ENCODE measurements at places on chromosomes 3 and 15.
A peak's percentile ranks its signal among the peaks of the same experiment; 100 is the strongest.

DNA sequence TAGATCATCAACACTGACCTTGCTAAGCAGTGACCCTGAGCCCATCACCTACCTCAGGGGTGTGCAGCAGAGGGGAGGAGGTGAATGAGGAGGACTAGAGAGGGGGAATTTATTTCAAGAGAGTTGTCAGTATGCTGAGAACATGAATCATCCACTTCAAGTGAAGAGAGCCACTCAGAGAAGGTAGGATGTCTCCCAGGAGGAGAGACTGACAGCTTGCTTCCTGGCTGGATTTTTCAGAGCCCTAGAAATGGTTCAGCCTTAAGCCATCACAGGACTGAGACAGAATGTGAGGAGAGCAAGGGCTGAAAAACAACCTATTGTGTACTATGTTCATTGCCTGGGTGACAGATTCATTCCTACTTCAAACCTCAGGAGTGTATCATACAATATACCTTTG lies 34.8 kb downstream of the CCNL1 start:
- H3K36me3 ChIP-seq = no peaks in the 10 kb centered on the region
- peak overlapping the region; percentile 71 for H3K27ac ChIP-seq
- no peaks in the 10 kb centered on the region for H3K27me3 ChIP-seq
- H3K4me3 ChIP-seq = no peak overlapping the region
- no peak for ATAC-seq
- peaks cover 36% of the 10 kb centered on the region for H3K4me1 ChIP-seq

- H3K27ac ChIP-seq = no peak overlapping the region
- no peaks in the 10 kb centered on the region for H3K36me3 ChIP-seq
- H3K4me1 ChIP-seq = no peaks in the 10 kb centered on the region
These were observed 860.5 kb downstream of the DIPK2A start for GRCh38 chr3:144831955-144832716.

- no peak overlapping the region for H3K27ac ChIP-seq
- H3K4me3 ChIP-seq = no peak overlapping the region
These were observed 128.4 kb upstream of the TMC3 start for GRCh38 chr15:81502439-81502838.

GRCh38 chr3:15217011-15217671 lies 11.1 kb downstream of the CAPN7 start:
- peaks cover 96% of the 10 kb centered on the region for H3K36me3 ChIP-seq
- no peak for ATAC-seq
- H3K4me3 ChIP-seq = no peak overlapping the region
- peaks cover 4% of the 10 kb centered on the region for H3K4me1 ChIP-seq
- no peak overlapping the region for H3K27ac ChIP-seq
- no peaks in the 10 kb centered on the region for H3K27me3 ChIP-seq

DNA sequence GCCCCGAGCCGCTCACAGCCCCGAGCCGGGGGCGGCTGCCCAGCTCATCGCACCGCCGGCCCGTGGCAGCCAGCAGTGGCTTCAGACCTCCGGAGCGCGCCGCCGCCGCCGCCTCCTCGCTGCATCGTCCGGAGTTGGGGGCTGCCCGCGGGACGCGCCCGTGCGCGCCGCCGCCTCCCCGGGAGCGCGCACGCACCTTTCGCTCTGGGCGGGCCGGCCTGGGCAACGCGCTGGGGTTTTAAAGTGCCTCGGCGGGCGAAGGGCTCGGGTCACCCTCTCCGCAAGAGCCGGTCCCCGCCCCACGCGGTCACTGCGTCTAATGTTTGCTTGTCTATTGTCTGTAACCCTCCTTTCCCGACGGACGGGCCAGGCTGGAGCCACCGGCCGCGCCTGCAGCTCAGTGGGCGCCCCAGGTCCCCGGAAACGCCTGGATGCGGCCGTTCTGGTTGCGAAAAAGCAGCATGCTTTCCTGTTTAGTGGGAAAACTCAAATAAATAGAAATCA lies at the start of gene RYK:
Gene RYK, minus strand, starts transcription at position 143 of the 504 bp plus-strand sequence. CDS start 205 bp downstream, outside the sequence.
- H3K4me1 ChIP-seq = peaks cover 22% of the 10 kb centered on the region
- H3K4me3 ChIP-seq = peak within 1 kb of the TSS; percentile 87
- no peaks in the 10 kb centered on the region for H3K36me3 ChIP-seq
- ATAC-seq = peak; percentile 81
- H3K27ac ChIP-seq = peak within 1 kb of the TSS; percentile 84
- peaks cover 3% of the 10 kb centered on the region for H3K27me3 ChIP-seq

- H3K27ac ChIP-seq = no peak overlapping the region
- H3K27me3 ChIP-seq = no peaks in the 10 kb centered on the region
- no peak for ATAC-seq
- H3K36me3 ChIP-seq = no peaks in the 10 kb centered on the region
- H3K4me1 ChIP-seq = no peaks in the 10 kb centered on the region
These were observed 154.1 kb upstream of the GPR149 start for GRCh38 chr3:154584041-154584440.

GRCh38 chr3:191263365-191263764 lies 64.3 kb downstream of the OSTN start:
- no peak for ATAC-seq
- no peak overlapping the region for H3K27ac ChIP-seq
- no peak overlapping the region for H3K4me3 ChIP-seq
- no peaks in the 10 kb centered on the region for H3K4me1 ChIP-seq

GRCh38 chr15:67632261-67632660 lies 89.8 kb downstream of the MAP2K5 start:
- no peak overlapping the region for H3K4me3 ChIP-seq
- H3K36me3 ChIP-seq = peaks cover 23% of the 10 kb centered on the region
- no peaks in the 10 kb centered on the region for H3K27me3 ChIP-seq

- no peak overlapping the region for H3K27ac ChIP-seq
- no peak for ATAC-seq
- no peaks in the 10 kb centered on the region for H3K36me3 ChIP-seq
- no peak overlapping the region for H3K4me3 ChIP-seq
These were observed 233.2 kb downstream of the FGF12 start for GRCh38 chr3:192494174-192494573.

GRCh38 chr3:36597422-36597821 lies 166.9 kb downstream of the DCLK3 start:
- no peak overlapping the region for H3K27ac ChIP-seq
- H3K27me3 ChIP-seq = peaks cover 8% of the 10 kb centered on the region
- ATAC-seq = peak; percentile 29
- H3K4me1 ChIP-seq = no peaks in the 10 kb centered on the region
- H3K4me3 ChIP-seq = no peak overlapping the region

GRCh38 chr3:117822416-117822815 lies 1112.8 kb downstream of the TUSC7 start:
- no peak overlapping the region for H3K4me3 ChIP-seq
- no peaks in the 10 kb centered on the region for H3K36me3 ChIP-seq
- ATAC-seq = no peak
- no peaks in the 10 kb centered on the region for H3K27me3 ChIP-seq

- H3K36me3 ChIP-seq = no peaks in the 10 kb centered on the region
- ATAC-seq = no peak
- H3K4me1 ChIP-seq = no peaks in the 10 kb centered on the region
- no peak within 1 kb of the TSS for H3K4me3 ChIP-seq
- H3K27me3 ChIP-seq = no peaks in the 10 kb centered on the region
These were observed at the start of gene ITIH4 for GRCh38 chr3:52830535-52831258. TSS of gene ITIH4 (minus strand) at chr3:52830672. CDS start at chr3:52830642, 30 bp downstream.

DNA sequence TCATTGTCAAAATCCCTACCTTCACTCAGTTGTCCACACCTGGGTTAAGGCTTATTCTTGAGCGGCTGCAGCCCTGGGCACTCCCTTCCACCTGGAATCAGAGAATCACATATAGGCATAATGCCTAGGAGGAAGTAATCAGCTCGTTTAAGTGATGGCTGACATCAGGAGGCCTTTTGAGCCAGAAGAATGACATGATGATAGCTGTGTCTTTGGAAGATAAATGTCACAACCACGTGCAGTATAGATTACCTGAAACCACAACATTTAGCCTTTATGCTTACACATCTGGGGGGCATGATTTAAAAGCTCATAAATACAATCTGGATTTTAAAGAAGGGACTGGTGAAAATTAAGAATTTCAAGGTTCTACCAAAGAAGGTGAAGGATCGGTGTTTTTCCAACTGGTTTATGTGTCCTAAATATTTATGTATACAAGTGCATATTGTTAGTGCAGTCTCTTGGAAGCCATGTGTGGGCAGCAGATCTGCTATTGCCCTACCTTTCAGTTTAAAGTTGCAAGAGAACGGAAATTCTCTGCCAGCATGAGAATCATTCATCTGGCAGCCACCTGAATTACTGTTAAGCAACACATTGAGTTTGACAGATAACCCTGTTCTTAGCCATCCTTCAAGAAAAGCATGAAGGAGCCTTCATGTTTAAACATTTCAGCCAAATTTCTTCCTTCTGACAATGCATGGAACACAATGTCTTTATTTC lies 163.4 kb upstream of the NR2E3 start:
- H3K27ac ChIP-seq = no peak overlapping the region
- no peak overlapping the region for H3K4me3 ChIP-seq
- H3K36me3 ChIP-seq = no peaks in the 10 kb centered on the region

GRCh38 chr3:170056710-170057454 lies 19.1 kb downstream of the GPR160 start:
- ATAC-seq = peak; percentile 86
- H3K27me3 ChIP-seq = no peaks in the 10 kb centered on the region
- peak overlapping the region; percentile 67 for H3K4me3 ChIP-seq
- H3K4me1 ChIP-seq = peaks cover 32% of the 10 kb centered on the region
- peak overlapping the region; percentile 82 for H3K27ac ChIP-seq

DNA sequence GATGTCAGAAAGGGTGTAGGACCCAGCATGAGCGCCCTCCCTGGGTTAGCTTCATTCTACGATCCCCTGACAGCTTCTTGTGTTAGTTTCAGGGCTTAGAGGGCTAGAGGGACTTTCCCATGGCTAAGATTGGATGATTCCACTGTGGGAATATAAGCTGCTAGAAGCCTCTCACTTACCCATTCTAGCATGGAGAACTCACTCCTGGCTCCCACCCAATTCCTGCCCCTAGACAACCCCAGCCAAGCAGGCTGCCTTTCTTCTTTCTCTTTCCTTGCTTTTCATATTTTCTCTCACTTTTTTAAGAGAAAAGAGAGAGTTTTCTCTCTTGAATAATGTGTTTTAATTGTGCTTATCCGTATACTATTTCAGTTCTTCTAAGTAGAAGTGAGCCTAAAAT lies 335.1 kb upstream of the CNTN6 start:
- H3K27ac ChIP-seq = no peak overlapping the region
- H3K4me3 ChIP-seq = no peak overlapping the region
- no peaks in the 10 kb centered on the region for H3K36me3 ChIP-seq
- H3K27me3 ChIP-seq = no peaks in the 10 kb centered on the region
- H3K4me1 ChIP-seq = no peaks in the 10 kb centered on the region
- no peak for ATAC-seq

DNA sequence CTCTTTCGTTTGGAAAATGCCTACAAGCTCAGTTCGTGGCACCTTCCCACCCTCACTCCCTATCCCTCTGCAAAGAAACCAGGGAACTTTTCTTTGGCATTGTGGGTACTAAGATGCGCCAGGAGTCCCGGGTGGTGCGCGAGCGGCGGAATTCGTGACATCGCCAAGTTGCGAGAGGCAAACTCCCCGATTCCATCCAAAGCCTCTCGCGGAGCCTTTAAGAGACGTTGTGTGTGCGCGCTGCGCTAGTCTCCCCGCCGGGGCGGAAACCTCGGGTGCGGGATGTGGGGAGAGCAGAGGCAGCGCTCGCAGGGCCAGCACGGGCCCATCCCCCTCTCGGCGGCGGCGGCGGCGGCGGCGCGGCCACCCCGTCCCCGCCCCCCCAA lies 443 bp upstream of the NR2F2 start:
- H3K27me3 ChIP-seq = peaks cover 61% of the 10 kb centered on the region
- ATAC-seq = peak; percentile 7
- H3K36me3 ChIP-seq = peaks cover 4% of the 10 kb centered on the region
- H3K4me3 ChIP-seq = peak overlapping the region; percentile 70

- H3K36me3 ChIP-seq = no peaks in the 10 kb centered on the region
- no peak overlapping the region for H3K4me3 ChIP-seq
- no peak for ATAC-seq
These were observed 773 bp downstream of the LINGO1 start for GRCh38 chr15:77631745-77632533.

- no peak overlapping the region for H3K27ac ChIP-seq
- no peaks in the 10 kb centered on the region for H3K36me3 ChIP-seq
These were observed 72.3 kb upstream of the BNC1 start for GRCh38 chr15:83356501-83357399.

GRCh38 chr3:131988209-131988608 lies 46.6 kb downstream of the CPNE4 start:
- no peaks in the 10 kb centered on the region for H3K36me3 ChIP-seq
- no peaks in the 10 kb centered on the region for H3K4me1 ChIP-seq
- no peak overlapping the region for H3K27ac ChIP-seq
- H3K4me3 ChIP-seq = no peak overlapping the region

GRCh38 chr3:47418167-47419082 lies 37.6 kb downstream of the PTPN23 start:
- H3K4me1 ChIP-seq = no peaks in the 10 kb centered on the region
- H3K4me3 ChIP-seq = no peak overlapping the region

- H3K4me3 ChIP-seq = peak overlapping the region; percentile 98
- H3K36me3 ChIP-seq = peaks cover 31% of the 10 kb centered on the region
- peak overlapping the region; percentile 94 for H3K27ac ChIP-seq
- no peak for ATAC-seq
- peaks cover 39% of the 10 kb centered on the region for H3K4me1 ChIP-seq
- H3K27me3 ChIP-seq = no peaks in the 10 kb centered on the region
These were observed 2.5 kb downstream of the UBP1 start for GRCh38 chr3:33437556-33438283.

- H3K4me1 ChIP-seq = peaks cover 23% of the 10 kb centered on the region
- ATAC-seq = no peak
- no peak overlapping the region for H3K4me3 ChIP-seq
- no peaks in the 10 kb centered on the region for H3K36me3 ChIP-seq
- no peak overlapping the region for H3K27ac ChIP-seq
- H3K27me3 ChIP-seq = peaks cover 5% of the 10 kb centered on the region
These were observed 341.3 kb upstream of the CFAP20DC start for GRCh38 chr3:59391131-59391530.

DNA sequence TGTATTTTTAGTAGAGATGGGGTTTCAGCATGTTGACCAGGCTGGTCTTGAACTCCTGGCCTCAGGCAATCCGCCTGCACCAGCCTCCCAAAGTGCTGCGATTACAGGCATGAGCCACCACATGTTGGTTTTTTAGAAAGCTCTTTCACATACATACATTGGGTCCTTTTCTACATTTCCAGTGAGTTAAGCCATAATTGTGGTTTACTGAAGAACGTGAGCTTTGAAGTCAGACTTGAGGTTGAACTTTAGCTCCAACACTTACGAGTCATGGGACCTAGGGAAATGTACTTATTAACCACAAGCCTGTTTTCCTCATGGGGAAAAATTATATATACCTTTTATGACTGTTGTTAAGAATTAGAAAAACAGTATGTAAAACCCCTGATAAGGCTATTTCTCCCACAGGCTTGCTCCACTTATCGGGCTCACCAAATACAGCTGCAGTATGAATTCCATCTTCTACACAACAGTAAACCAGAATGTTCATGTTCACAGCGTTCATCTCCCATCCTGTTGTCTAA lies 39.0 kb downstream of the GPR160 start:
- peak; percentile 21 for ATAC-seq
- H3K36me3 ChIP-seq = no peaks in the 10 kb centered on the region
- H3K4me3 ChIP-seq = no peak overlapping the region
- H3K27me3 ChIP-seq = no peaks in the 10 kb centered on the region
- no peak overlapping the region for H3K27ac ChIP-seq

- H3K36me3 ChIP-seq = no peaks in the 10 kb centered on the region
These were observed 402.4 kb upstream of the PDZRN3 start for GRCh38 chr3:74027121-74027520.

- H3K4me1 ChIP-seq = no peaks in the 10 kb centered on the region
- no peak overlapping the region for H3K27ac ChIP-seq
- no peaks in the 10 kb centered on the region for H3K36me3 ChIP-seq
- no peak for ATAC-seq
- H3K4me3 ChIP-seq = no peak overlapping the region
- H3K27me3 ChIP-seq = peaks cover 3% of the 10 kb centered on the region
These were observed 160.7 kb downstream of the STAC start for GRCh38 chr3:36540888-36541518.
